Stimulated activated CD4-positive, alpha-beta T cell treated with anti-CD3 and anti-CD28 coated beads, Interleukin-12 subunit alpha, Interleukin-12 subunit beta, amount 100 ng/mL, for 24 hours (primary cell): ENCODE measurements at places on chromosomes 5 and 9.

DNA sequence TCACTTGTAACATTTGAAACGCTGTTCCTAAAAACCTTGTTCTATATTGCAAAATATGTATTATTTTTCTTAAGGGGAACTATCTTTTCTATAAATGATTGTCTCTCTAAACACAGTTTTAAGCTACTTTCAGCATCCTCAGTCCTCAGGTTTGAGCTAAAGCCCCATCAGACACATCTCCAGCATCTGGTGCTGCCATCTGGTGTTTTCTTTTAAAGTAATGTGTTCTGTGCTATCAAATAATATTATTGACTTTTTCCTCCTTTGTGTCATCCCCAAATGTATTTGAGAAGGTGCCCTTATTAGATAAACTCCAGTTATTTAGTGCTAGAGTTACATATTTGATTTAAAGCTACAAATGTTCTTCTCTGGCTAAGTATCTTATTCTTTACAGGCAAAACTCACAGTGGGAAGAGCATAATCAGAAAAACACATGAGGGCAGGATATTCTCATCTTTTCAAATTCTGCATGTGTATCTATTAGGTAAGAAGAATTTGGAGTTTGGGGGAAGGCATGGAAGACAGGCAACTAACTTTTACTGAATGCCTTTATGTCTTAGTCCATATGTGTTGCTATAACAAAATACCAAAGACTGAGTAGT lies 27.5 kb downstream of the ZNF474 start:
- DNase-seq: no peak

DNA sequence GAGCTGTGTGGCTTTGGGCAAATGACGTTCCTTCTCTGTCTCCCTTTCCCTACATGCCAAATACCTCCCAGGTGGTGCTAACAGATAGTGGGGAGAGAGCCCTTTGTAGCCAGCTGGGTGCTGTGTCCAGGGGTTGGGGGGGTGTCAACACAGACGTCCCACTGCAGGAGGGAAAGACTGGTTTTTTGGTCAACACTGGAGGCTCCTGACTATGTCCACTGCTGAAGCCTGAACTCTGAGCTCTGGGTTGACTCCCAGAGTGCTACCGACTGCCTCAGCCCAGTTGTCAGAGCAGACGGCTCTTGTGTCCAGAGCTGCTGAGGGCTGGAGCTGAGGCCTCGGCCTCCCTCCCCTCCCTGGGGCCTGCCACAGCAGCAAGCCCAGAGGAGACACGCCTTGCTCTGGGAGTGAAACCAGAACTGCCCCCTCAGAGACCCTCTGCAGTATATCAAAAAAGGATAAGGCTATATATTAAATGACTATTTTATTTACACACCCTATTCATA lies 14.8 kb upstream of the SLC25A51 start:
- DNase-seq: no peak

DNA sequence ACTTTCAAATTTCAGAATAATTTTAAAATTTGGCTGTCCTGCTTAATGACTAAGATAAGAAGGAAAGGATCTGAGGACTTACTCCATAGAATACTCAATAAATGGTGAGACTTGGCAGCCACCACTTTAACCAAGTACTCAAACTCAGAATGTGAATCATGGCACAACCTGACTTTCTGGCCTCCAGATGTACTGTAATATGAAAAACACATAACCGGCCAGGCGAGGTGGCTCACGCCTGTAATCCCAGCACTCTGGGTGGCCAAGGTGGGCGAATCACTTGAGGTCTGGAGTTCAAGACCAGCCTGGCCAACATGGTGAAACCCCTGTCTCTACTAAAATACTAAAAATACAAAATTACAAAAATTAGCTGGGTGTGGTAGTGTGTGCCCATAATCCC lies 10.0 kb upstream of the MARCHF6 start:
- DNase-seq: no peak

- no peak for DNase-seq
Observed at GRCh38 chr5:143671674-143672569, 140.0 kb upstream of the HMHB1 start.
